Stimulated activated CD8-positive, alpha-beta memory T cell treated with anti-CD3 and anti-CD28 coated beads, Interleukin-4, amount 100 ng/mL, for 48 hours (primary cell): ENCODE measurements at places on chromosomes 2 and 18.

GRCh38 chr2:228268756-228269155 is 87.3 kb upstream of the SPHKAP start:
- no peak for DNase-seq

- DNase-seq: no peak
Observed at GRCh38 chr18:68991286-68991685, 193.4 kb downstream of the CCDC102B start.

DNA sequence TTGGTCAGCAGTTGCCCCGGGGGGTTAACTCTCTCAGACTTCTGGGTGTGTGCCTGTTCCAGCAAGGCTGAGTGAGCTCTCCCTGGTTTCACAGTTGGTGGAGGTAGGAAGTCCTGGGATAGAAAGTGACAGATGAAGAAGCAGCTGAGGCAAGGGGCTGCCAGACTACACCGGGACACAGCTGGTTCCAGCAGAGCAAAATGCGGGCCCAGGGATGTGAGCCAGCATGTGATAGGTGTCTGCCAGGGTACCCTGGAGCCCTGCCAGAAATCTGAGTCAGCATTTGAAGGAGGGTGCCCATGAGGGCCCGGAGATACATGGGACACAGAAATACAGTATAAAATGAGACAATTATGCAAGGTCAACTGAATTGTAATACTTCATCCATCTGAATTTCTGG is 79.3 kb upstream of the LGALSL start:
- DNase-seq: no peak

GRCh38 chr2:36680012-36680411 is 16.5 kb upstream of the VIT start:
- no peak for DNase-seq

- no peak for DNase-seq
Observed at GRCh38 chr2:144411473-144411872, 108.4 kb downstream of the ZEB2 start.

DNA sequence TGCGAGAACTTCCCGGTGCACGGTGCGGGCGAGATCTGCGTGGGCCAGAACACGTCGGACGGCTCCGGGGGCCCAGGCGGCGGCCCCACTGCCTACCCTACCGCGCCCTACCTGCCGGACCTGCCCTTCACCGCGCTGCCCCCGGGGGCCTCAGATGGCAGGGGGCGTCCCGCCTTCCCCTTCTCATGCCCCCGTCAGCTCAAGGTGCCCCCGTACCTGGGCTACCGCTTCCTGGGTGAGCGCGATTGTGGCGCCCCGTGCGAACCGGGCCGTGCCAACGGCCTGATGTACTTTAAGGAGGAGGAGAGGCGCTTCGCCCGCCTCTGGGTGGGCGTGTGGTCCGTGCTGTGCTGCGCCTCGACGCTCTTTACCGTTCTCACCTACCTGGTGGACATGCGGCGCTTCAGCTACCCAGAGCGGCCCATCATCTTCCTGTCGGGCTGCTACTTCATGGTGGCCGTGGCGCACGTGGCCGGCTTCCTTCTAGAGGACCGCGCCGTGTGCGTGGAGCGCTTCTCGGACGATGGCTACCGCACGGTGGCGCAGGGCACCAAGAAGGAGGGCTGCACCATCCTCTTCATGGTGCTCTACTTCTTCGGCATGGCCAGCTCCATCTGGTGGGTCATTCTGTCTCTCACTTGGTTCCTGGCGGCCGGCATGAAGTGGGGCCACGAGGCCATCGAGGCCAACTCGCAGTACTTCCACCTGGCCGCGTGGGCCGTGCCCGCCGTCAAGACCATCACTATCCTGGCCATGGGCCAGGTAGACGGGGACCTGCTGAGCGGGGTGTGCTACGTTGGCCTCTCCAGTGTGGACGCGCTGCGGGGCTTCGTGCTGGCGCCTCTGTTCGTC is 1.7 kb downstream of the FZD7 start:
- peak; percentile 59 for DNase-seq

- DNase-seq: no peak
Observed at GRCh38 chr18:70463085-70463484, 174.2 kb downstream of the SOCS6 start.

- DNase-seq: peak; percentile 72
Observed at GRCh38 chr2:25347205-25347815, 5.6 kb upstream of the DNMT3A start.

DNA sequence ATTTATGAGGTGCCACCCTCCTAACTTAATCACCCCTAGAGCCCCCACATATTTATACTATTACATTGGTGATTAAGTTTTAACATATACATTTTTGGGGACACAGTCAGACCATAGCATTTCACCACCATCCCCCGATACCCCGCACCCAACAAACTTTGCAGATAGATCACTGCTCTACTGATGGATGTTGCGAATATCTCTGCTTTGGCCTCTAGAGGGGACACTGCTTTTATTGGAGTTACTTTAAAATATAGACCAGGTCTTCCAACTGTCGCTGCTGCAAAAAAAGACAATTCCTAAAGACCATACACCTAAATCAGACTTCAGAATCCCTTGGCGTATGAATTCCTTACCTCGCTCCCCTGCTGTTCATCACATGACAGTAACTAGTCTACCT is 115.8 kb upstream of the FSHR start:
- no peak for DNase-seq

GRCh38 chr18:72086421-72086820 is 457.7 kb downstream of the CBLN2 start:
- no peak for DNase-seq
